ENCODE measurements at places on chromosomes 7 and 10.

DNA sequence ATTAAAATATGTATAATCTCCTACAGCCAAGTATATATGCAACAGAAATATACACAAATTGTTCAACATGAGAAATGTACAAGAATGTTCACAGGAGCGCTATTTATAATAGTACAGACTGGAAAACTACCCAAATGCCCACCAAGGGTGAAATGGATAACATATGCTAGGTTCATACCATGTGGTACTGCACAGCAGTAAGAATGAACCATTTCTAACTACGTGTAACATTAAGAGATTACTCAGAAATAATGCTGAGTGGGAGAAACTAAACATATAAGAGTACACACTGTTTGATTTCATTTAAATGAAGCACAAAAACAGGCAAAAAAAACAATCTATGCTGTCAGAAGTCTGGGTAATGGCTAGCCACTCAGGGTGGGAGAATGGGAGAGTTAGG, 45.8 kb downstream of the RNLS start:
- no peak for DNase-seq

GRCh38 chr10:104657036-104657435, 15.9 kb downstream of the SORCS3 start:
- DNase-seq = no peak

DNA sequence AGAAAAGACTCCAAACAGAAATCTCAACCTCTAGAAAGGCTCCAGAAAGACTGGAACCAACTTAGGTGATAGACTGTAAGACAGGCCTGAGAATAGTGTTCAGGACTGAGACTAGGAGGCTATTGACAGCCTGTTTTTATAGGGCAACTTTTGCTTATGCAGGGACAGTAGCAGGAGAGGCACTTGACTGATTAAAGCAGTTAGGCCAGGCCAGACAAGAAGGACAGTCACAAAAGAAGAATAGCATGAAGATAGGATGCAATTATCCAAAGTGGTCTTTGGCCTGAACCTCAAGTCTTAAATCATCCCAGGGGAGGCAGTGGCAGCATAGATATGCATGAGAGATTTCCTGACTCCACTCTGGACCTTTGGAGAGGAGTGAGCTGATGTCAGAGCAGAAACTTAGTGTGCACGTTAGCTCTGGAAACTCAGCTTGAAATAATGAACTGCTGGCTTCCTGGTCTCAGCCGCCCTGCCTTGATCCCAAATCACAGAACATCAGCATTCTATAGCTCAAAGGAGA, 290.6 kb downstream of the SORCS3 start:
- DNase-seq = no peak

GRCh38 chr10:13536674-13537366, 8.0 kb upstream of the BEND7 start:
- DNase-seq = peak; percentile 43

DNA sequence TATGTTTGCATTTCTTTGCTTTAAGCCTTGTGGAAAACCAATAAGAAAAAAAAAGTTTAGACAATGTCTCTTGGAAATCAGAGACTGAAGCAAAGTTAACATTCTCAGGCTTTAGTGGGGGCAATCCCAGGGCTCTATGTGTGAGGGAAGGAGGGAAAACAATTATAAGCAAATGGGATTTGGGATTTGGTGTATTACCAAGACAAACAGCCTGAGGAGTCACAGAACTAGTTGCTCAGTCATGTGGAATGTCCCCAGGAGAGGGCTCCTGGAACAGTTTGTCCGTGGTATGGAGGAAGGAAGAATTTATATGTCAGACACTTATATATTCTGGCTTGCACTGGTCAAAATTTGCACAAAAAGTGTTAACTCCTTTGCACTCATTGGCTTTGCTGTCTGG, 562.9 kb upstream of the TPK1 start:
- no peak for DNase-seq

- no peak for DNase-seq
Measured at GRCh38 chr7:44667190-44667589, 60.8 kb downstream of the OGDH start.

GRCh38 chr7:21762469-21762868, 183.2 kb downstream of the CDCA7L start:
- no peak for DNase-seq

DNA sequence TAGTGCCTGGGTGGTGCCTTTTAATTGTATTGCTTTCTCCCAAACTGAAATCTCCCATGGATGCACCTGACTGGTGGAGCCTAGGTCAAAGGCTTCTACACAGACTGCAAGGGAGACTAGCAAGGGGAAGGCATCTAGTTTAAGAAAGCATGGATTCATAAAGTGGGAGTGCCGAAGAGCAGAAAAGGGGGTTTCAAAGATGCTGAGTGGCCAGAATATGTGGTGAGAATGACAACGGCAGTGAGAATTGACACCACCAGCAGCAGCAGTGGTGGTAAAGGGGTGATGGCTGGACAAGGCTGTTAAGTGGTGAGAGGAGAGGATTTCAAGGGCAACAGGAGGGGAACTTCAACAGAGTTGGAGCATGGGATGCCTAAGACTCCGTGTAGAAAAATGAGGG, 36.7 kb downstream of the LSMEM1 start:
- no peak for DNase-seq

DNA sequence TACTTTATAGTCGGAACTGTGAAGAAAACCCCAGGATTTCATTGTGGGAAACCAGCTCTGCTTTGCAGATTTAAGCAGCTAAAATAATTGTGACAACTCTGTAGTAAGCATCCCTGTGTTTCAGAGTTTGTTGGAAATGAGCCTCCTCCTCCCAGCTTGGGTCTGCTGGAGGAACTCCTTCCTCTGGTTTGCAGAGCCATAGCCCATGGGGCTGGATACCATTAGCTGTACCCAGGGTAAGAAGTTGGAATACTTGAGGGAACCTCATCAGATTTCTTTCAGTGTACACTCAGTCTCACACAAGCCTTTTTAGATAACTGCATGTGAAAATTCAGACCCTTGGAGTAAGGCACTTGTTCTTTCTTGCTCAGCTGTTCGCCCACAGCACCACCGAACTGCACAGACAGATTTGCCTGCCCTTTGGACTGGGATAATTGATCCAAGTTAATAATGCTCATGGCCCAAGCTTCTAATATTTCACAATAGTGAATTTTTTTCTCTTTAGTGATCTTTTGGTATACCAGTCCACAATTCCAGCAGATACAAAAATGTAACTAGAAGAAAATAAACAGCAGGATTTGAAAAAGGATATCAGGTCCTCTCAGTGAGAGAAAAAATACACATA, 467.4 kb upstream of the FZD8 start:
- DNase-seq = no peak

GRCh38 chr10:118045837-118046394, 825 bp downstream of the RAB11FIP2 start:
- peak; percentile 31 for DNase-seq

DNA sequence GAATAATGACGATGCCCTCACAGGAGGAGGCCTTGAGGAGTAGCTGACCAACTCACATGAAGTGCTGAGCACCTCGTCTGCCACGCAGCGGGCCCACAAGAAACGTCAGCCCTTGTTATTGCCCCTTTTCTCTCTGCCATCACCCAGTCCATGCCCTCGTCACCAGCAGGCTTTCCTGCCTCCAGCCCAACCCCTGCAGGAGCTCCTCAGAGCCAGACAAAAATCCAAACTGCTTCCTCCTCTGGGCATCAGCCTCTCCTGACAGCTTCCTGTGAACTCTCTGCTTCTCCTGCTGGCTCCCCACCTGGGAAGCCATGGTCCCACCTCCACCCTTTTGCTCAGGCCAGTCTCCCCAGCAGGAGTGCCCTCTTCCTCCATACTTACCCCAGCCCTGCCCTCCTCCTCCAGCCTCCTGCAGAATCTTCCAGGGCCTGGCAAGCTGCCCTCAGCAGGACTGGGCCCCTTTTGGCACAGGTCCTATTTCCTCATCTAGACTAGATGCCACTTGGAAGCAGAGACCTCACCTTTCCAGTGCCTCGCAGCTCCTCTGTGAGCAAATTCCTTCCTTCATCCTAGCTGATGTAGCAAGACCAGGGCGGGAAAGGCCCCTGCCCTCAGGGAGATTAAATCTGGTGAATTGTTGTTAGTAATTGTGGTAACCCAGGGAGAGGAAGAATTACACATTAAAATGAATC, 115.1 kb downstream of the C10orf105 start:
- no peak for DNase-seq

DNA sequence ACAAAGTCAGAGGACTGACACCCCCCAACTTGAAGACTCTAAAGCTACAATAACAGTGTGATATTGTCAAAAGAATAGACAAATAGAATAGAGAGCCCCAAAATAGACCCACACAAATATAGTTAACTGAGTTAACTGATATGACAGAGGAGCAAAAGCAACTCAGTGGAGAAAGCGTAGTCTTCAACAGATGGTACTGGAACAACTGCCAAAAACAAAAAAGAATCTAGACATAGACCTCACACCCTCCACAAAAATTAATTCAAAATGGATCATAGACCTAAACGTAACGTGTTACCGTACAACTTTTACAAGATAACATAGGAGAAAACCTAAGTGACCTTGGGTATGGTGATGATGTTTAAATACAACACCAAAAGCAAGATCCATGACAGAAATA, 28.6 kb upstream of the PWWP2B start:
- no peak for DNase-seq

- no peak for DNase-seq
Measured at GRCh38 chr7:128447941-128448564, 7.6 kb upstream of the HILPDA start.

GRCh38 chr10:43076876-43077420, at the start of gene RET:
TSS of gene RET (plus strand) at chr10:43077069. CDS start at chr10:43077259, 190 bp downstream.
- peak; percentile 67 for DNase-seq

- DNase-seq = no peak
Measured at GRCh38 chr10:102565793-102566192, 62.0 kb downstream of the SUFU start.

DNA sequence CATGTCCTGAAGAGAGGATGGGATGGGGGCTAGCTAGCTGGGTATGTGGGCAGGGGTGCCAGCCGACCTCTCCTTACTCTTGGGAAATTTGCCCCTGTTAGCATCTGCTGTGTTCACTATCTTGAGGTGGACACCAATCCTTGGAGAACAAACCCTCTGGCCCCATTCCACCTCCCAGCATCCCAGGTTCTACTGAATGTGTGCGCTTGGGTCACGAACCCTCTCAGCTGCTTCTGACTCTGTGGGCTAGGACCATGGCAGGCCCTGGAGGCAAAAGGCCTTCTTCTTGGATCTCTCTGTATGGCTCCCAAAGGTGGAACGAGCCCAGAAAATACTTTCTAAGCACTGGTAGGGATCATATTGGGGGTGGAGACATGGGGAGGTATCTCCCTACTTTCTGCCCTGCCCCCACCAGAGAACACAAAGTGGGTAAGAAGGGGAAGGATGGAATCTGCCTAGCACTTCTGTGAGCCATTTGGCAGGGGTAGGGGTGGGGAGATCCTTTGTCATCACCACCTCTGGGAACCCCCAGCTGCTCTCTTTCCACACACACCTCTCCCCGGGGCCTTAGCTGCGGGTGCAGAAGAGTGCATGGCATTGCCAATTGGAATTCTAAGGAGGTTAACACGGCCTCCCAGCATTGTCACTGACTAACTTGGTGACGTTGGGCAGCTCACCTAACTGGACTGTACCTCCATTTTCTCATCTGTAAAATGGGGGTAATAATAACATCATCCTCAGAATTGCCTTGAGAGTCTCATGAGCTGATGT, 7.7 kb downstream of the UNC5B start:
- no peak for DNase-seq

DNA sequence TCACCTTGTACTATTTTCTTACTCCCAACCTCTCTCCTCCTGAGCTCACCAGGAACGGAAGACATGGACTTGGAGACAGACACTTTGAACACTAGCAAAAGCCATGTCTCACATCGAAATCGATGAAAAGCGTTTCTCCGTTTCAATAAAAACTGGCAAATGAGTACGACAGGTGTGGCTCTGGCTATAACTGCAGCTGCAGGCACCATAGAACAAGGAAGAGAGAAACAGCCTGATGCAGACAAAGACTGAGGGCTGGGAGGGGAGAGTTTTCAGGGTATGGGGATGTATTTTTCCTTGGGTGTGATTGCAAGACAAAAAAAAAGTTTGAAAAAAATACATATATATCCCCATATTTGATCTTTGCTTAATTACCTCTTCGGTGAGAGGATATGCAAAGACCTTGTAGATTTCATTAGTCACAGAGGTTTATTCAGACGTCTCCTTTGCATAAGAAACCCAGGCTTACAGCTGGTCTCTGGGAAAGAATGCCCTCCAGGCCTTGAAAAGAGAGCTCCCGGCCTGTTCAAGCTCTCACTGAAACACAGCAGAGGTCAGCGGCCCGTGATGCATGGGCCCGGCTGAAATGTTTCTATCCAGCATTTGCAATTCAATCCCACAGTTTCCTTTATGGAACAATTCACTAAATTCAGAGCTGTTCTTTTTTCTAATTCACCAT, 63.1 kb downstream of the TLL2 start:
- no peak for DNase-seq

- DNase-seq = no peak
Measured at GRCh38 chr10:126171555-126171954, 216.7 kb downstream of the ADAM12 start.
